ENCODE measurements at places on chromosomes 3 and 15. TPM values are rescaled to one million over a fixed set of nuclear protein-coding genes. Genes with fewer than 3 reads are reported as not detected.

CHRNA3 gene
- 0.14 TPM for polyA plus RNA-seq

DNA sequence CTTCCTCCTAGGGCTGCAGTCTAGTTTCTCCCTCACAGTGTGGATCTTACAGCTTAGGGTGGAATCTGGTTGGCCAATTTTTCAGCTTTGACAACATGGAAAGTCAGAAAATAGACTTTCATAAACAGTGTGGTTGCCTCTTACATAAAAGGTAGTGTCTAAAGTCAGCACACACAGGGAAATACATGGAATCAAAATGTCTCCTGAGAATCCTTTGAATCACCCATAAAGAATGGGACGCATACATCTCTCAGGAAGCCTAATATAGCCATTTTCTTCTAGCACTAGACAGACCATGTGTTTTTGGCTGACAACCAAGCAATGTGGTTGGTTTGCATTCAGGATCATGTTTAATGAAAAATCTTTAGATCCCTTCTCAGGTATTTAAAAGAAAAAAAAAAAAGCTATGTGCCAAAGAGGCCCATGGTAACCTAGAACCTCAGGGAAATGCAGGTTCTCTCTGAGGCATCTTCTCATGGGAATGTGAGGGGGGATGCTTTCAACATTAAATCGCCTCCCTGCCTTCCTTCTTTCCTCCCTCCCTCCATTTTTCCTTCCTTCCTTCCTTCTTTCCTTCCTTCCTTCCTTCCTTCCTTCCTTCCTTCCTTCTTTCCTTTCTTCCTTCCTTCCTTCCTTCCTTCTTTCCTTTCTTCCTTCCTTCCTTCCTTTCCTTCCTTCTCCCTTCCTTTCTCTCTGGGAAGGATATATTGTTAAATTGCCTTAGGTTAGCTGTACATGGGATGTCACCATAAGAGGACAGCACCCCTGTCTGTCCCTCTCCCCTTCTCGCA is 34.3 kb upstream of the ZBTB38 start:
- DNase-seq, result no peak

DNA sequence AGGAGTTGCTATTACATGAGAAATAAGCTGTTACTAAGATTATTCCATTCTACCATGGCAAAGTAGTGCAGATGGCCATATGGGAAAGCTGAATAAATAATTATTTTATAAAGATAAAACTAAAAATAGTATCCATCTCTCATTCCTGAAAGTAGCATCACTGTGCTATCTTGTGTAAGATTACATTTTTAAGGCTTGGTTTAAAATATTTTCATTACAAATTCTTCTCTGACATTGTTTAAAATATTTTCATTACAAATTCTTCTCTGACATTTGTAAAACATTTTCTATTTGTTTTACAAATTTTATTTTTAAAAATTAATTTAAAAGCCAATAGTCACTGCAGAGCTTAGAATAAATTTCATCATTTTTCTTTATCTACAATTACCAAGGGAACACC is 665.5 kb upstream of the NAALADL2 start:
- no peak for DNase-seq

- DNase-seq, result peak; percentile 92
Observed at GRCh38 chr3:66038726-66039589, at the start of gene MAGI1. Gene MAGI1, minus strand, starts transcription at chr3:66038918. Its CDS starts 610 bp downstream, at chr3:66038308.

GRCh38 chr3:49198611-49199230 is 27.3 kb downstream of the KLHDC8B start:
- DNase-seq, result no peak

GRCh38 chr3:45553469-45553974 is 41.0 kb upstream of the LIMD1 start:
- DNase-seq, result peak; percentile 62

ZNF80 gene
- 0.11 TPM for polyA plus RNA-seq

- DNase-seq, result no peak
Observed at GRCh38 chr15:37112971-37113670, 12.8 kb upstream of the MEIS2 start.

GRCh38 chr3:42720126-42720525 is 17.5 kb upstream of the HHATL start:
- DNase-seq, result no peak

SACM1L gene
- 84.3 TPM for polyA plus RNA-seq

DNA sequence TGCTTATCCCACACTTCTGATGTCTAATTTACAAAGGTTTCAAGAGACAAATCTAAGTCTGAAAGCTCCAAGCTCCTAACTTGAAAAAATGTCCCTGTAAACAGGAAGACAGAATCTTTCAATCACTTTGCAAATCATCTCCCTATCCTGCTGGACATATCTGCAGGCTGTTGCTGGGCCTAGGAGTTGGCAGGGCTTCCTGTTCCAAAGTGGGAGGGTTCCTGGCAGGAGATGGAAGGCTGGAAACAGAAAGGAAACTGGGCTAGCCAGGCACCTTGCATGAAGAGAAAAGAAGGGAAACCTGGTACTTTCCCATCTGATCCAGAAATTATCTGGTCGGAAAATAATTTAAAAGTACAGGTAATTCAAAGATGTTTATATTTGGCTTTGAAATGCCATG is 227.3 kb upstream of the IL12A start:
- peak; percentile 63 for DNase-seq

GRCh38 chr3:131925571-131925970 is 109.2 kb downstream of the CPNE4 start:
- no peak for DNase-seq

All from right lung (tissue), 10 donors.